ENCODE measurements at places on chromosomes 3 and 15. TPM values are rescaled to one million over a fixed set of nuclear protein-coding genes. Genes with fewer than 3 reads are reported as not detected.

- H3K27me3 ChIP-seq: no peaks in the 10 kb centered on the region
- DNase-seq: no peak
- H3K27ac ChIP-seq: no peak overlapping the region
- no peaks in the 10 kb centered on the region for H3K4me1 ChIP-seq
Measured at GRCh38 chr15:101269479-101270223, 7.6 kb downstream of the SELENOS start.

DNA sequence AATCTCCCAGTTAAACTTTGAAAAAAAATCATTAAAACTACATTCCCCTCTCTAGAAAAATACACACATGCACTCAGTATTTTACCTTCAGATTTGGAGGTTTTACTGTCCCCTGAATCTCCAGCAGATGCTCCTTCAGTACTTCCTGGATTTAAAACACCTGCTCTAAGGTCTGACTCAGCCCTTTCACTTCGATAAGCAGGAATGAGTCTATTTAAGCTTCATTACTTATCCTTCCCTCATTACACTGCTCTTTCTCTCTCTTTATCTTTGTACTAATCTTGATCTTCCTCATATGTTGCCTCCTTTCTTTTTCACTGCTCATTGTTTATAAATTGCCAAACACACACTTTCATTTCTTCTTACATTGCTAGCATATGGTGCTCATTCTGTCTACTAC, 443.9 kb downstream of the DIPK2A start:
- H3K4me1 ChIP-seq: no peaks in the 10 kb centered on the region
- no peak overlapping the region for H3K4me3 ChIP-seq
- DNase-seq: no peak

DNA sequence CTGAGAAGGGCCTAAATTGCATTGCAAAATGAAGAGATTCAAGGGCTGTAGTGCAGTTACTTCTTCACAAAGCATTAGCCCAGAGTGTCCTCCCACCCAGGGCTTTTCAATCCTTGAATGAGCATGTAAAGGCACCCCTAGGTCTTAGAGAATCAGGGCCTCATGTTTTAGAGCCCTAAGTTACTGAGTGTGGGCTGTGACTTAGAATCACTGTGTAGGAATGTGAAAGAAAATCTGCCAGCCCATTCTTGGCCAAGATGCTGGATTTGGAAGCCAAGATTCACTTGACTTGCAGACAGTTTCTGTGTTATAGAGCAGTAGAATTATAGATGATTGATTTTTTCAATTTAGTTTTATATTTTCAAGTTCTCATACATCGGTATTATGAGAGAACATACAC, 153.2 kb downstream of the MYRIP start:
- no peaks in the 10 kb centered on the region for H3K4me1 ChIP-seq
- DNase-seq: no peak
- no peak overlapping the region for H3K27ac ChIP-seq
- no peaks in the 10 kb centered on the region for H3K27me3 ChIP-seq
- no peak overlapping the region for H3K4me3 ChIP-seq
- no peaks in the 10 kb centered on the region for H3K36me3 ChIP-seq

GRCh38 chr15:28125673-28126651, 26.8 kb upstream of the OCA2 start:
- H3K27ac ChIP-seq: no peak overlapping the region
- peak; percentile 45 for DNase-seq
- no peaks in the 10 kb centered on the region for H3K27me3 ChIP-seq
- H3K4me1 ChIP-seq: no peaks in the 10 kb centered on the region
- no peak overlapping the region for H3K4me3 ChIP-seq

GRCh38 chr15:83207009-83207659, 489 bp downstream of the HDGFL3 start:
- H3K27ac ChIP-seq: peak overlapping the region; percentile 51
- peaks cover 3% of the 10 kb centered on the region for H3K4me1 ChIP-seq
- no peak for DNase-seq
- H3K4me3 ChIP-seq: no peak overlapping the region
- no peaks in the 10 kb centered on the region for H3K36me3 ChIP-seq

GRCh38 chr3:189340680-189341460, 169.1 kb downstream of the TPRG1 start:
- no peaks in the 10 kb centered on the region for H3K27me3 ChIP-seq
- no peaks in the 10 kb centered on the region for H3K36me3 ChIP-seq
- DNase-seq: no peak
- H3K4me1 ChIP-seq: no peaks in the 10 kb centered on the region
- no peak overlapping the region for H3K4me3 ChIP-seq

- H3K4me3 ChIP-seq: no peak overlapping the region
- H3K27ac ChIP-seq: no peak overlapping the region
- no peaks in the 10 kb centered on the region for H3K36me3 ChIP-seq
- DNase-seq: no peak
- H3K27me3 ChIP-seq: no peaks in the 10 kb centered on the region
- H3K4me1 ChIP-seq: no peaks in the 10 kb centered on the region
Measured at GRCh38 chr3:143991713-143992112, 20.1 kb downstream of the DIPK2A start.

DNA sequence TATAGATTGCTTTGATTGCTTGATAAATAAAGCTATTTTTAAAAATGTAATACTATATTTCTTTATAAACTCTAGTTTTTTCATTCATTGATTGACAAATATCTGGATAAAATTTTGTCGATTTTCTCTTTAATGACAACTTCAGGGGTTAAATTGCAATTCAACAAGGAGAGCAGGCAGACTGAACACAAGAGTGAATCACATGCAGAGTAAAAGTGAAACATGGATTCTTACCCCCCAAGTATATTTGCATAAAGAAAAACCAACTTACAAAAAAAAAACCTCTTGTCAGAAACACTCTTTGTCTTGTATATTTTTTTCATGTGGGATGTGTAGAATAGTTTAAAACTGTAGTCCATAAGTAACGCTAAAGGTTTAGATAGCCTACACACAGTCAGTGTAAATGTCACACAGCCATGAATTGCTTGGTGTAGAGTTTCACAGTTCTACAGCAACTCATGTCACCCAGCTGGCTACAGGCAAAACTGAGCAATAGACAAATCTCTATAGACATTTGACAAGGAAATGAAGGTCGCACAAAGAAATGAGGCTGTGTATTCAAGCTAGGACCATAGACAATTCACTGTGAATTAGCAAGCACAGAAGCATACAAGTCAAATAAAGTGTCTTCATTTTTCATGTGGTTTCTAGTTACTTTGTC, 141.6 kb downstream of the THRB start:
- H3K4me1 ChIP-seq: no peaks in the 10 kb centered on the region
- DNase-seq: no peak

- H3K27me3 ChIP-seq: no peaks in the 10 kb centered on the region
- no peaks in the 10 kb centered on the region for H3K4me1 ChIP-seq
- no peak overlapping the region for H3K27ac ChIP-seq
- no peak for DNase-seq
Measured at GRCh38 chr3:8489278-8489792, 12.3 kb upstream of the LMCD1 start.

Gene PLSCR5
- not detected for total RNA-seq

Gene GOLGA8J
- total RNA-seq: 0.30 TPM

Gene NRG4
- total RNA-seq: not detected

Gene ACKR4
- not detected for total RNA-seq

Gene FEZF2
- total RNA-seq: not detected

Gene SLC22A14
- not detected for total RNA-seq

Gene LRRIQ4
- total RNA-seq: not detected

Gene CHAC1
- 0.61 TPM for total RNA-seq

Gene MKRN3
- 1.8 TPM for total RNA-seq

Gene WNT7A
- 21.8 TPM for total RNA-seq

Gene IL5RA
- not detected for total RNA-seq

Data from naive thymus-derived CD4-positive, alpha-beta T cell (primary cell).